Activated T-helper 1 cell treated with anti-CD3 and anti-CD28 coated beads, Interleukin-12 subunit alpha, Interleukin-12 subunit beta, Interleukin-2, Interleukin-4 antibody, amounts not matched to agents 30 ng/mL and 10 ng/mL and 1 ng/mL, durations not matched to agents 14 hours and 24 hours and 36 hours (primary cell): ENCODE measurements at places on chromosomes 16 and 17.

DNA sequence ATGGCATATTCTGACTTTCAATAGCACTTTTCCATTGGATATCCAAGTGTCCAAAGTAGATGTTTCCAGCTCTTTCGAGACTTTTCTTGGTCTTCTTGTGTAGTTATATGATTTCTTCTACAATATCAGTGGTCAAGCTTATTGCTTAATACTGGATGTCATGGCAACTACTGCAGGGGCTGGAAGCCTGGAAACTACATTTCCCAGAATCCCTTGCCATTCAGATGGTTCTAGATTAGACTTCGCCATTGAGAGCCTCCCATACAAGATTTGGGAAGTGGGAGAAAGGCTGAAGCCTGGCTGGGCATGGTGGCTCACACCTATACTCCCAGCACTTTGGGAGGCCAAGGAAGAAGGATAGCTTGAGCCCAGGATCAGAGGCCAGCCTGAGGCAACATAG lies 153.6 kb downstream of the C16orf95 start:
- DNase-seq = no peak

GRCh38 chr16:10020866-10021265 lies 161.4 kb downstream of the GRIN2A start:
- no peak for DNase-seq

DNA sequence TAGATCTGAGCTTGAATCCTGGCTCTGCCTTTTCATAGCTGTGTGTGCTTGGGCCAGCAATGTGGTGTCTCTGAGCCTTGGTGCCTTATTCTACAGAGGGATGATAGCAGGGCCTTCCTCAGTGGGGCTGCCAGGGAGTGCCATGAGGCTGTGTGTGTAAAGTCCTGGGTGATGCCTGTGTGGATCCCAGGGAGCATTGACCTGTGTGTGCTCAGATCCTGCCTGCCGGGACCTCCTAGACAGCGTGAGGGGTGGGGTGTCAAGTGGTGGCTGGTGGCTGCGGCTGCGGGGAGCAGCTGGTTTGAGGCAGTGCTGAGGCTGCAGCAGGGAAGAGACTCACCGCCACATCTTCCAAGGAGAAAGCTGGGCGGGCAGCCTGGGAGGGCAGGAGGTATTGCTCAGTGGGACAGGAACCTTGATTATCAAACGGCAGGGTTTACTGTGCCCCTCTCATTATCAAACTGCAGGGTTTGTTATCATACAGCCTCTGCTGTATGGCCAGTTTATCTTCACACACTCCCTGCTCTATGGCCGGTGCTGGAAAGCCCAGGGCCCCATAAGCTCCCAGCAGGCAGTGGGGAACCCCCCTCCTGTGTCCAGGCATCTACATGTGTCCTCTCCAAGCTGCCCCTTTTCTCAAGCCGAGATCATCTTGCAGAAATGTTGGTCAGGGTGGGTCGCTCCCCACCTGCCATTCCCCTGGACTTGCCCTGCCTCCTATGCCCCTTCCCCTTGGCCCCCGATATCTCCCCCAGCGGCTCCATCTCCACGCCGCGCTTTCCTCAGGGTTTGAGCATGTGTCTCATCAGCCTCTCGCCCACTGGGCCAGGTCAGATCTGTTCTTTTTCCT lies 3.1 kb upstream of the ADCY7 start:
- no peak for DNase-seq

DNA sequence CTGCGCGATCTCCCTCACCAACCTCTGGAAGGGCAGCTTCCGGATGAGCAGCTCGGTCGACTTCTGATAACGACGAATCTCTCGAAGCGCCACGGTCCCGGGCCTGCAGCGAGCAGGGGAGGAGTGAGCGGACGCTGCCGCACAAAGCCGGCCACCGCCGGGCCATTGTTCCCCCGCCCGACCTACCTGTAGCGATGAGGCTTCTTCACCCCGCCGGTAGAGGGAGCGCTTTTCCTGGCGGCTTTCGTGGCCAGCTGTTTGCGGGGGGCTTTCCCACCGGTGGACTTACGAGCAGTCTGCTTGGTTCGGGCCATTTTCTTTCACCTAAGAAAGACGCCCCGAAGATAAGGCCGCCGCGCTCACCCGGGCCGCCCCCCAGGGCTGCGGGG lies 5.8 kb upstream of the UNK start:
- peak; percentile 74 for DNase-seq

DNA sequence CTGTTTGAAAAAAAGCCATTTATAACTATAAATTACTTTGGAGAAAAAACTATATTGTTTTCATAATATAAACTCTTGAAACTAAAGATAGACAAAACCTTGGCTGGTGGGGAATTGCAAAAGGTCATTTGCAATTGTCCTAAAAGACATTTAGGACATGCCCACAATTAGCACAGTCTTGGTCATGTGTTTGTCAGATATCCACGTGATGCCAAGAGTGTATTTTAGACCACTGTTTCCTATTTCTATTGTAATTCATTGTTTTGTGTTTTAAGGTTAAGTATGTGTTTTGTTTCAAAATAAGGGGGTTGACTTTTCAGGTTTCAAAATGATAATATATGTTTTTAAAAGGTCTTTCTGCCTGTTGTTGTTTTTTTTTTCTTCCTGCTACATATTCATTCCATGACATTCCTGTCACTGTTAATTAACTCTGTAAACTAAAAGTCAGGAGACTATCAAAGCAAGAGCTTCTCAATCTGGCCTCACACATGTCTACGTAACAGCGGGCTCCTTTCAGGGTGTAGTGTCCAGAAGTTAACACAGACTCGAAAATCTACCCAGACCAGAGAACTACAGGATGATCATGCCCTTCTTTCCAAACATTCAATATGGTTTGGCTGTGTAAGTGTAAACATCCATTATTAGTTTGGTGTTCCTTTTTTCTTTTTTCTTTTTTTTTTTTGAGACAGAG lies 58.7 kb downstream of the COG7 start:
- DNase-seq = no peak

- peak; percentile 90 for DNase-seq
Measured at GRCh38 chr16:23835390-23836077, at the start of gene PRKCB. Gene PRKCB, plus strand, starts transcription at chr16:23835983.

- no peak for DNase-seq
Measured at GRCh38 chr17:17348872-17349723, 45.9 kb downstream of the NT5M start.

DNA sequence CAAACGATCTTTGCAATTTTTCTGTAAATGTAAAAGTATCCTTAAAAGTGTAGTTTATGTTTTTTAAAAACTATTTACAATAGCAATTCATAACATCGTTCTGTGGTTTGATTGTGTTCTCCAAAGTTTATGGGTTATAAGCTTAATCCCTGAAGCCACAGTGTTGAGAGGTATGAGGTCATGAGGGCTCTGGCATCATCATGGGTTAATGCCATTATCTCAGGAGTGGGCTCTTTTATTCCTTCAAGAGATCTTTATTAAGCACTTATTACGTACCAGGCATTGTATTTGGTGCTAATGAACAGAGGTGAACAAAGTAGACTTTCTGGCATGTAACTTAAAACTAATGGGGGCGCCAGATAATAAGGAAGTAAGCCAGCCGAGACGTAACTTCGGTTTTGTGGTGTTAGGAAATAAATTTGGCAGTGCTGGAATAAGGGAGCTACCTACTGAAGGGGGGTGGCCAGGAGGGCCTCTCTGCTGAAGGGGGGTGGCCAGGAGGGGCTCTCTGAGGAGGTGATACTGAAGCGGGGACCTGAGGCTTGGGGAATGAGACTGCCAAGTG lies 158.1 kb downstream of the VPS53 start:
- no peak for DNase-seq

GRCh38 chr17:14581186-14581830 lies 280.4 kb downstream of the HS3ST3B1 start:
- no peak for DNase-seq

- DNase-seq = peak; percentile 9
Measured at GRCh38 chr16:89785523-89786155, 30.8 kb downstream of the FANCA start.

DNA sequence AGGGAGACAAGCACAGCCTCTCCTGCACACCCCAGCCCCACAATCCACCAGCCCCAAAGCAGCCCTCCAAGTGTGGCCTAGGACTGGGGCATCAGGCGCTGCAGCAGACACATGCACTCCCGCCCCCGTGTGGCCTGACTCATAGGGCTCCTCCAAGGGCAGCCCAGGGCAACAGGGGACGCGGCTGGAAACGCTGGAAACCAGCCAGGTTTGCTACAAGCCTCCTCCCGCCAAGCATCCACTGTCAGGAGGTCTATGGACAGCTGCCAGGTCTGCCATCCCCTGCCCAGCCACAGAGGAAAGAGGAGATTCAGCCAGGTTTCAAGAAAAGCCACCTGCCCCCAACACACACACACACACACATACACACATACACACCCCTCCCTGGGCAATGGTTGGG lies 25.8 kb downstream of the SRCIN1 start:
- no peak for DNase-seq

GRCh38 chr16:9900576-9900975 lies 281.7 kb downstream of the GRIN2A start:
- DNase-seq = no peak

GRCh38 chr17:19537111-19537510 lies 3.5 kb downstream of the SLC47A1 start:
- DNase-seq = no peak

- no peak for DNase-seq
Measured at GRCh38 chr16:35745191-35745590, 2285.8 kb downstream of the TP53TG3F start.

- no peak for DNase-seq
Measured at GRCh38 chr17:4357671-4358070, 8.8 kb downstream of the UBE2G1 start.

DNA sequence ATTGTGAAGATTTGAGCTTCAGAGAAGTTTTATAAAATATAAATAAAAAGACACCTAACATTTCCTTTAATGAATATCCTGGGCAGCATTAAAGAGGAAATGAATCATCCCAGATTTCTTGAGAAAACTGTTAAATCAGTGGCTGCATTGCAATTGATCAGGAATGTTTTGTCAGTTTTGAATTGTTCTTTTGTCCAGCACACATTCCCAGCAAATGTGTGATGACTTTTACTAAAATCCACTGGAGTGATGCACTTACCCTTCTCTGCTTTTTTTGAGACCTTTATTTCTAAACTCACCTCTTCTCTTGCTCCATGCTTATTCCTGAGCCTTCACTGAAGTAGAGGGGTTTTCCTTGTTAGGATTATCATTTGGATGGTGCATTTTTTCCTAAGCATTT lies 1307.2 kb downstream of the CDH8 start:
- DNase-seq = no peak

GRCh38 chr16:12846592-12846991 lies 42.9 kb upstream of the CPPED1 start:
- DNase-seq = no peak

GRCh38 chr16:15649727-15650018 lies 372 bp upstream of the NDE1 start:
- no peak for DNase-seq

DNA sequence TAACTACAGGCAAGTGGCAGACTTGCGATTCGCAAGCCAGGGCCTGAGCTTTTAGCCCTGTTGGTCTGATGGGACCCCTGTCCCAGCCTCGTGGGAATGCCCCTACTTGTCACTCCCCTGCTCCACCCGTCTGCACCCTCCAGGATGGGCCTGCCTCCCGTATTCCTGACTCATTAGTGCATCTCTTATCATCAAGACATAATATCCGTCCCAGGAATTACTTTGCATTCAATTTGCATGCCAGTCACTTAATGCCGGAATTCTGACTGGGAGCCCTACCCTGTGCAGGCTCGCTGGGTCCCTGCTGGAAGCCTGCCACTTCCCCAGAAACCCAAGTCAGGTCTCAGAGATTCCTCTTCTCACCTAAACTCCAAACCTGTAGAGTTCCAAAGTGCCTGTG lies 3.3 kb downstream of the PRSS53 start:
- no peak for DNase-seq

- DNase-seq = no peak
Measured at GRCh38 chr17:45048795-45049563, 2.5 kb downstream of the DCAKD start.

DNA sequence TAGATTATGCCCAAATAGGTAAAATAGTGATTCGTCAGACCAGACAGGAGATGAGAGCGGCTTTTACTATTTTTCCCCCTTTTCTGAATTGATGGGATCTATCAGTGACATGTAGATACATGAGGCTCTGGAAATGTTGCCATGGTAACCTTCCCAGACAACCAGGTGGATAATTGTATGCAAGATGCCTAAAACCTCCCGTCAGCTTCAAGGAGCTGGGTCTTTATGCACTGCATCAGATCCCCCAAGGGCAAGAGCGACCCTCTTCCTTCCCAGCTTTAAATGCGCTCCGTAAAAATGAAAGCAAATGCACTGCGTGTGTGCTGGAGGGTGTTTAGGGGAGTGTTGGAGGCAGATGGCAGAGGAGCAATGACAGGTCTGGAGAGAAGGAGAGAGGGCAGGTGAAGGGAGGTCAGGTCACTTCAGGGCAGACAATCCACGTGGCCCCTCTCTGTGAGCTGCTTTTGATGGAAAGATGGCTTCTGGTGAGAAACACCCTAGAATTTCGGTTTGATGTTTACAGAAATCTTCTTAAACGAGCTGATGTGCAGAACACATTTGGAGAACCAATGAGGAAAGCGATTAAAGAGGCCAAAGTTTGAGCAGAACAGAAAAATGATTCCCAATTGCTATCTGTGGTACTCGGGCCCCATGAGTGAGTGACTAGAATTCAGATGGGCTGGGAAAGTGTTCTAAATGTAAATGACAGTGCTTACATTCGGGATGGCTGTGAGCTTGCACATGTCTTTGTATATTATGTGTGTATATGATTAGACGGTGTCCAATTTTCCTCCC lies 461.7 kb upstream of the HSBP1 start:
- no peak for DNase-seq

DNA sequence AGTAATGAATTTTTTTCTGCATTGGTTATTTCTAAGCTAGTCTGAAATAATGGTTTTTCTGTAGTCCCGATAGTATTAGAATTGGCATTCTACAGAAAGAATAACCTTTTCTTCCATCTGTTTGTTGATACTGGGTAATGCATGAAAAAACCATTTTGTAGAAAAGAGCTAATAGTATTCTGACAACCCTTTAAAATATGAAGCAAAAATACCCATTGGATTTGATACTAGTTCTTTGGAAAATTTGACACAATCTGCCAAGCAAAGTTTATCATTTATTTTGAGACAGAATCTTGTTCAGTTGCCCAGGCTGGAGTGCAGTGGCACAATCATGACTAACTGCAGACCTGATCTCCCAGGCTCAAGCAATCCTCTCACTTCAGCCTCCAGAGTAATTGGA lies 366.8 kb upstream of the MON1B start:
- no peak for DNase-seq

DNA sequence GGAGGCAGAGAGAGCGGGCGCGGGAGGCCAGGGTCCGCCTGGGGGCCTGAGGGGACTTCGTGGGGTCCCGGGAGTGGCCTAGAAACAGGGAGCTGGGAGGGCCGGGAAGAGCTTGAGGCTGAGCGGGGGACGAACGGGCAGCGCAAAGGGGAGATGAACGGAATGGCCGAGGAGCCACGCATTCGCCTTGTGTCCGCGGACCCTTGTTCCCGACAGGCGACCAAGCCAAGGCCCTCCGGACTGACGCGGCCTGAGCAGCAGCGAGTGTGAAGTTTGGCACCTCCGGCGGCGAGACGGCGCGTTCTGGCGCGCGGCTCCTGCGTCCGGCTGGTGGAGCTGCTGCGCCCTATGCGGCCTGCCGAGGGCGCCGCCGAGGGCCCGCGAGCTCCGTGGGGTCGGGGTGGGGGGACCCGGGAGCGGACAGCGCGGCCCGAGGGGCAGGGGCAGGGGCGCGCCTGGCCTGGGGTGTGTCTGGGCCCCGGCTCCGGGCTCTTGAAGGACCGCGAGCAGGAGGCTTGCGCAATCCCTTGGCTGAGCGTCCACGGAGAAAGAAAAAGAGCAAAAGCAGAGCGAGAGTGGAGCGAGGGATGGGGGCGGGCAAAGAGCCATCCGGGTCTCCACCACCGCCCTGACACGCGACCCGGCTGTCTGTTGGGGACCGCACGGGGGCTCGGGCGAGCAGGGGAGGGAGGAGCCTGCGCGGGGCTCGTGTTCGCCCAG lies 1.2 kb upstream of the CBX4 start:
- no peak for DNase-seq
